ENCODE measurements at places on chromosomes 11 and 22.

DNA sequence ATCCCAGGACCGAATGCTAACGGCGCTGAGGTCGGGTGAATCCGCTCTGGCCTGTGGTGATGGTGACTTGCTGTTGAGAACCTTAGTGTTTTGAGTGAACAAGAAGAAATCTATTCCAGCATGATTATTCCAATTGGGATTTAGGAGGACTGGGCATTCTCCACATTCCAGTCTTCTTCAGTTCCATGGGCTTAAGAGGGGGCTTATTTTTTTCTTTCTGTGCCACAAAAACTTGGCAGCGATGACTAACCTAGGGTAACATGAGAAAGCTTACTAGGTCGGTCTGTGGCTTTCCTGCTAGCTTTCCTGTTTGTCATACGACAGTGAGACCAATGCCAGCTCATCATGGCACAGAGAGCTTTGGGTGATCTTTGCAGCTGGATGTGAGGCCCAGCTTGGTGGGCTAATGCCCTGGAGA lies 62.9 kb upstream of the ATXN10 start:
- DNase-seq, result no peak

DNA sequence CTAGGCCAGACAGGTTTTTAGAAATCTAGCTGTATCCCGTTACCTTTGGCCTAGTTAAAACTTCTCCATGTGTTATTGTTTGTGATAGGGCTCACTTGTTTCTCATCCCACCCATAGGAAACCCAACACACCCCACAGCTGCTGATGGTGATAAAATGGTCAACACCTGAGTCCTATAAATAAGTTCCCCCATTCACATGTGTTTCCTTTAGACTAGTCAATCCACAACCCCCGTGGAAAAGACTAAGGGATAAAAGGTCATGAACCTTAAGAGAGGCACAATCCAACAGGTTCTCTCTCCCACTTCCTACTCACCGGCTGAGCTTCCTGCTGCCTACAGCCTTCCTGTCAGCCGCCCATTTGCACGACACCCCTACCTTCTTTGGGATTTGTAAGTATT lies 768.4 kb downstream of the JRKL start:
- no peak for DNase-seq

GRCh38 chr11:32071811-32072210 lies 19.1 kb upstream of the RCN1 start:
- no peak for DNase-seq

DNA sequence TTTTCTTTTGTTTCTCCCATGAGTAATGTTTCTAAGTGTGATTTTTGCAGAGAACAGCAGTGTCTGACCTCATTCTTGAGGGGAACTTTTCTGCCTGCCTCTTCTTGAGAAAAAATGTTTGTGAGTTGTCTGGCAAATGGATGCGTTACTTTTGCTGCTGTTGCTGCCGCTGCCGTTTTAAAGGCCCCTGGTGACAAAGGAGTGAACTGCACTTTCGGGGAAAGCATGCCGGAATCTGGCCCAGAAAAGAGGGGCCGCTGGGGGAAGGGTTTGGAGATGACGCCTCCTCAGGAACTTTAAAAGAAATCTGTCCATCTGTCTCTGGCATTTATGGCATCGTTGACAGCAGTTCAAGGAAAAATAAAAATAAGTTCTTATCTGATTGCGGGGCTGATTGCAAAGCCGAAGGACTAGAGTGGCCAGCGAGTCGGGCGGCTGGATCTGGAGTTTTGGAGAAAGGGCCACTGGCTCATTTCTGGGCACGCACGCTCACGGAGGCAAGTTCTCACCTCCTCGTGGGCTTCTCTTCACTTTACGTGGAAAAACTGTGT lies 16.5 kb downstream of the ZBTB16 start:
- DNase-seq, result no peak

DNA sequence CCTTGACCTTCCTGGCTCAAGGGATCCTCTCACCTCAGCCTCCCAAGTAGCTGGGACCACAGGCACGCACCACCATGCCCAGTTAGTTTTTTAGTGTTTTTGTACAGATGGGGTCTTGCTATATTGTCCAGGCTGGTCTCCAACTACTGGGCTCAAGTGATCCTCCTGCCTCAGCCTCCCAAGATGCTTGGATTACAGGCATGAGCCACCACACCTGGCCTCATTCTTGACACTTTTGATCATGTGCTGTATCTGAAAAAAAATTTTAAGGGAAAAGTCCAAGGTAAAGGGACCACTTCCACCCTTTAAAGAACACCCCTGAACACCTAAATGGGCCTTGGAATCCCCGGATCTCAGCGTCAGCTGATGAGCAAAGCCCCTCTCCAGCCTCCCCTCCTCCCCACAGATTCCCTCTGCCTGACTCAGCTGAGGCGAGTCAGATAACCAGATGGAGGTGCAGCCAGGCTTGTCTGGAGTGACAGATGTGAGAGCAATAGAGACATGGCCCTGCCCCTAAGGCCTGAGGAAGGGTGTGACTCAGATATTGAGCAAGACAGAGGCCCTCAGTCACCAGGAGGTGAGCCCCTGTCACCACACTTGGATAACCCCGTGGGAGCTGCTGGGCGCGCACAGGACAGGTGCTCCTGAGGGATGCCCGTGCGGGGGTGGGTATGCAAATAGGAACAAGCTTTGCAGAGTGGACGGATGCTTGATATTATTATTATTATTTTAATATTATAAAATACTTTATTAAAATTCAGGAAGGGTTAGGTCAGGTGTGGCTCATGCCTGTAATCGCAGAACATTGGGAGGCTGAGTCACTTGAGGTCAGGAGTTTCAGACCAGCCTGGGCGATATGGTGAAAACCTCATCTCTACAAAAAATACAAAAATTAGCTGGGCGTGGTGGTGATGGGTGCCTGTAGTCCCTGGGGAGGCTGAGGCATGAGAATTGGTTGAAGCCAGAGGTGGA lies 5.0 kb upstream of the CCDC88B start:
- DNase-seq, result peak; percentile 46

DNA sequence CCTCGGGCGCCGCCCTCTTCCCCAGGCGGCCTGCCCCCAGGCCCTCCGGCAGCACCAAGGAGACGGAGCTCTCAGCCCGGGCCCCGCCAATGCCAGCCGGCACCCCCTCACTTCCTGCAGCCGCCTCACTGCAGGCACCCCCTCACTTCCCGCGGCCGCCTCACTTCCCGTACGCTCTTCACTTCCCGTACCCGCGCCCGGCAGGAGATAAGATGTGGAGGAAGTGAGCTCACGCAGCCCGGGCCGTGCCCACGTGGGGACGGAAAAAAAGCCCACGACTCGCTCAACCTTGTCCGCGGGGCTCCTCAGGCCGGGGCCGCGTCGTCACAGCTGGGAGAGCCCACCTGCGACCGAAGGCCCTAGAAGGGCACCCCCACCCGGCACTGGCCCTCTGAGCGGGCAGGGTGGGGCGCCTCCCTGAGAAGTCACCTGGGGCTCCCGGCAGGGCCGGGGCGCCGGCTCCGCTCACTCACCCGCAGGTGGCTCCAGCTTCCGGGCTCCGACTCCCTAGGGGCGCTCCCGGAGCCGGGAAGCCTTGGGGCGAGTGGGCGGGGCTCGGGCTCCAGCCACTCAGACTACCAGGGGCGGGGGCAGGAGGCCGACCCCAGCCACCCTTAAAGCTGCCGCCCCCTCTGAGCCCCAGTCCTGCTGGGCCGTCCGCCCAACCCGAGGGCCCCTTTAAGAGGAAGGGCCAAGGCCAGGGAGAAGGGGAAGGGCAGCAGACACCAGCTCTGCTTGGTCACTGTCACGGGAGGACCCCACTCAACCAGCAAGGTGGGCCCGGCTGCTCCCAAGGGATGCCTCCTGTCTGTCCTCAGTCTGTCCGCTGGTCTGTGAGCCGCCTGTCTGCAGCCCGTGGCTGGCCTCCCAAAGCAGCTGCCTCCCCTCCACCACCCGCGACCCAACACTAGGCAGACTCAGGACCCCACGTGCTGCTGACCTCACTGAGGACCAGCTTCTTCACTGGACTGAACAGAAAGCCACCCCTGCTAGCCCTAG lies 31.4 kb downstream of the PISD start:
- DNase-seq, result peak; percentile 79

- DNase-seq, result no peak
Measured at GRCh38 chr11:68331338-68331947, 19.1 kb downstream of the LRP5 start.

GRCh38 chr11:65288706-65289536 lies 25.7 kb upstream of the CDC42EP2 start:
- DNase-seq, result no peak

GRCh38 chr11:108854346-108854745 lies 189.5 kb downstream of the DDX10 start:
- DNase-seq, result peak; percentile 15

DNA sequence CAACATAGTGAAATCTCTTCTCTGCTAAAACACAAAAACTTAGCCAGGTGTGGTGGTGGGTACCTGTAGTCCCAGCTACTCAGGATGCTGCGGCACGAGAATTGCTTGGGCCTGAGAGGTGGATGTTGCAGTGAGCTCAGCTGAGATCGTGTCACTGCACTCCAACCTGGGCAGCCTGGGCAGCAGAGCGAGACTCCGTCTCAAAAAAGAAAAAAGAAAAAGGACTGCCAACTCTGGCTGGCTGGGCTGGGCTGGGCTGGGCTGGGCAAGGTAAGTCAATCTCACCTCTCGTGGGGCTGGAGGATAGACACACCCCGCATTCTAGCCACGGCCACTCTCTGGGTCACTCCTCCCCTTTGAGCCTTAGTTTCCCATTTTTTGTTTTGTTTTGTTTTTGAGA lies 26.9 kb downstream of the TEF start:
- DNase-seq, result no peak

DNA sequence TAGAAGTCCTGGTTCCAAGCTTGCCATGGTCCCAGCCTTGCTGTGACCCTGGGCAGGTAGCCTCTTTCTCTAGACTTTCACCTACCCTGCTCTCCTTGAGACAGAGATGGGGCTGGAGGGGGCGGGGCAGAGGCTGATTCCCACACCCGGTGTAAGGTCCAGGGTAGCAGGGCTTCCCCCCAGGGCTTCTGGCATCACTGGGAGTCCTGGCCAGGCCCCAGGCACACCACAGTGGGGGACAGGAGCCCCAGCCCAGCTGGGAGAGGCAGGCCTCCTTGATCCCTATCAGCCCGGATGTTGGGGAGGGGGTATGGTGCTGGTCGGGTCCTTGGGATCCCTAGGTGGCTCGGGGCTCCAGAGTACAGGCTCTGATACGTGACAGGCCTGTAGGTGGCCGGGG lies 1.7 kb upstream of the NUDT8 start:
- no peak for DNase-seq

- no peak for DNase-seq
Measured at GRCh38 chr22:42881982-42882656, 25.0 kb upstream of the ARFGAP3 start.

- DNase-seq, result no peak
Measured at GRCh38 chr11:15957234-15957633, 399.1 kb downstream of the SOX6 start.

GRCh38 chr22:39731881-39732555 lies 161.5 kb downstream of the CACNA1I start:
- no peak for DNase-seq

DNA sequence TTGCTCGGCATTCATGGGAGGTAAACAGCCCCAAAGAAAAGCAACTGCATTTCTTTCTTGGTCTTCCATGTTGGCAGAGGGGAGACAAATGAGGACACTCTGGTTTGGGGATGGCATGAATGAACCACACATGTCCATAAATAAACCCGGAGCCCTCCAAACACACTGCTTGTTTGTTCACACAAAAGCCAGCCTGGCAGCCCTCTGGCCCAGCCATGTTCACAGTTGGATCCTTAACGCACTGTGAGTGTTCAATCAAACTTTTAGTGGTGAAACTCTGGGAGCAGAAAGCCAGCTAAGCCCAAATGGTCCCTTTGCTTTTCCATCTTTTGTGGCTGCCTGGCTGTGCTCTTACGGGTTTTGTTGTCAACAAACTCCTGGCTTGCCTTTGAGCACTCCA lies 336.8 kb downstream of the CADM1 start:
- DNase-seq, result no peak

DNA sequence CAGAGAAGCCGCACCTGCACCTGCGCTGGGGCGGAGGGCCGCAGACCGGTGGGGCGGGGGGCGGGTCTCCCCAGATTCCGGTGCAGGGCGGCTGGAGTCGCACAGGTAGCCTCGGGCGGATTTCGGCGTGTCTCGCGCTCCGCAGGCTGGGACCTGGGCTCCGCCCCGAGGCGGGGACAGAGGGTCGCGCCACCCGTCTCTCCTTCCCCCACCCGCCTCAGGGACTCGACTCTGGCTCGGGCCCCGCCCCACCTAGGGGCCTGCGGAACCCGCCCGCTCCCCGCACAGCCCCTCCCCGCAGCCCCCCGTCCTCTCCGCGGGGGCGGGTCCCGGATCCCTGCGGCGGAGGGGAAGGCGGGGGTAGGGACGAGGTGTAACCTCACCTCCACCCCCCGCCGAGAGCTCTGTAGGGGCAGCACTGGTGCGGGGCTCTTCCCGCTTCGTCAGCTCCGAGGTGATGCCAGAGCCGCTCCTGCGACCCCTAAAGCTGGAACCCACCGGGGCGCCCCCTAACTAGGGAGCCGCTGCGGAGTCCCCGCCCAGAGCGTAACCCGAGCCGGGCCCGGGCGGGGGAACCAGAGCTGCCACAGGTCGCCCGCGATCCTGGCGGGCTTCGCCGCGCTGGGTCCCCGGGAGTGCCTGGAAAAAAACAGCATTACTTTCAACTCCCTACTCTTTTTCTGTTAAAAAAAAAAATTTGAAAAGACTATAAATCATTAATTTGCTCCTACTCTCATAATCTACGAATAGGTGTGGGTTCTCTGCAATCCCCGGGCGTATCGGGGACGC lies at the start of gene SLC29A2:
Gene SLC29A2 (minus strand): TSS at position 134 of the 789 bp plus-strand sequence. CDS start 169 bp downstream, outside the sequence.
- peak; percentile 45 for DNase-seq

DNA sequence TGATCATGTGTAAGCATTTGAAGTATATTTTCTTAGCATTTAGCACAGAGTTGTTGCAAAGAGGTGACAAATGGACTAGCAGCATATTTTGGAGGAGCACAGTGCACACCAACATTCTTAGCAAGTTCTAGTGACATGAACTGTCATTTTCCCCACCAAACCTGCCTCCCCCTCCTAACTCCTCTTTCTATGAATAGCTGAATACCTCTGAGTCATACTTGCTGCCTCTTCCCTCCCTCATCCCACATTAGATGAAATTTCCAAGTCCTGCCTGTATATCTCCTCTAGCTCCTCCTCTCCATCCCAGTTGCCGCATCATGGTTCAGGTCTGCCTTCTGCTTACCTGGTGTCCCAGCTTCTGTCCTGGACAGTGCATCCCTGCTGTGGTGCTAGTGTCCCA lies 7.2 kb downstream of the OSBP2 start:
- no peak for DNase-seq

DNA sequence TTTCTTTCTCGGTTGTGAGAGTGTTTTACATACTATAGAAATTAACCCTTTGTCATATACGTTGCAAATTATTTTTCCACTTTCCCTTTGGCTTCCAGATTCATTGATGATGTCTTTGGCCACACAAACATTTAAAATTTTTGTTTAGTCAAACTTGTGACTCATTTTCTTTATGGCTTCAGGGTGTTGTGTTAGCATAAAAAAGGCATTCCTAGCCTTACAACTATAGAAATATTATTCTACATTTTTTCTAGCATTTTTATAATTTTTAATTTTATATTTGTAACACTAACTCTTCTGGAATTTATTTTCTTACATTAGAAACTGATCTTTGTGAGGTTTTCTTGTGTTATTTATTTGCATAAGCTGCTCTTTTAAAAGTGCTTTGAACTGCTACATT lies 12.1 kb downstream of the GRIA4 start:
- no peak for DNase-seq

Data from memory B cell (primary cell).